Mucosa of gallbladder (tissue), 1 donor: ENCODE measurements at places on chromosomes 2 and 18. TPM values are rescaled to one million over a fixed set of nuclear protein-coding genes. Genes with fewer than 3 reads are reported as not detected.

NYAP2 gene
- 0.06 TPM for total RNA-seq

RBKS gene
- total RNA-seq: 3.9 TPM

FBXO48 gene
- total RNA-seq: 1.7 TPM

ALLC gene
- 0.81 TPM for total RNA-seq

GPR155 gene
- 11.7 TPM for total RNA-seq

RSAD2 gene
- 1.3 TPM for total RNA-seq

G6PC2 gene
- total RNA-seq: not detected

UCN gene
- 3.1 TPM for total RNA-seq

PTPRN gene
- 0.60 TPM for total RNA-seq

ANKRD53 gene
- 2.9 TPM for total RNA-seq

SLC9A4 gene
- 19.9 TPM for total RNA-seq

FAM124B gene
- 1.2 TPM for total RNA-seq

ACKR3 gene
- total RNA-seq: 12.0 TPM

WNT10A gene
- total RNA-seq: 0.12 TPM

RAD51AP2 gene
- total RNA-seq: not detected

FTCDNL1 gene
- 3.1 TPM for total RNA-seq

ACMSD gene
- 47.0 TPM for total RNA-seq

IL1RN gene
- total RNA-seq: 32.4 TPM

FOXD4L1 gene
- 0.17 TPM for total RNA-seq

CHRND gene
- not detected for total RNA-seq

PLB1 gene
- total RNA-seq: 7.2 TPM

CEBPZOS gene
- total RNA-seq: 45.9 TPM

GTF2A1L gene
- total RNA-seq: 6.2 TPM

SERPINB12 gene
- not detected for total RNA-seq

CEBPZ gene
- 29.2 TPM for total RNA-seq

ITGB6 gene
- total RNA-seq: 48.8 TPM

RMC1 gene
- 27.0 TPM for total RNA-seq

IHH gene
- 12.8 TPM for total RNA-seq

KCNF1 gene
- 0.63 TPM for total RNA-seq

LTBP1 gene
- total RNA-seq: 205 TPM

LCLAT1 gene
- 40.7 TPM for total RNA-seq

GPR17 gene
- 0.17 TPM for total RNA-seq

CAVIN2 gene
- total RNA-seq: 138 TPM

PLGLB1 gene
- total RNA-seq: 6.3 TPM

GAREM1 gene
- 10.7 TPM for total RNA-seq

TANK gene
- total RNA-seq: 55.0 TPM

ASXL3 gene
- total RNA-seq: 12.2 TPM

ALPI gene
- 1.0 TPM for total RNA-seq

MAL gene
- total RNA-seq: 2.9 TPM
